ENCODE measurements at places on chromosomes 7 and 10.

- DNase-seq, result no peak
These were observed 72.8 kb downstream of the CARD11 start for GRCh38 chr7:2970861-2971260.

GRCh38 chr10:7407368-7408290 lies 3.2 kb downstream of the SFMBT2 start:
- DNase-seq, result no peak

DNA sequence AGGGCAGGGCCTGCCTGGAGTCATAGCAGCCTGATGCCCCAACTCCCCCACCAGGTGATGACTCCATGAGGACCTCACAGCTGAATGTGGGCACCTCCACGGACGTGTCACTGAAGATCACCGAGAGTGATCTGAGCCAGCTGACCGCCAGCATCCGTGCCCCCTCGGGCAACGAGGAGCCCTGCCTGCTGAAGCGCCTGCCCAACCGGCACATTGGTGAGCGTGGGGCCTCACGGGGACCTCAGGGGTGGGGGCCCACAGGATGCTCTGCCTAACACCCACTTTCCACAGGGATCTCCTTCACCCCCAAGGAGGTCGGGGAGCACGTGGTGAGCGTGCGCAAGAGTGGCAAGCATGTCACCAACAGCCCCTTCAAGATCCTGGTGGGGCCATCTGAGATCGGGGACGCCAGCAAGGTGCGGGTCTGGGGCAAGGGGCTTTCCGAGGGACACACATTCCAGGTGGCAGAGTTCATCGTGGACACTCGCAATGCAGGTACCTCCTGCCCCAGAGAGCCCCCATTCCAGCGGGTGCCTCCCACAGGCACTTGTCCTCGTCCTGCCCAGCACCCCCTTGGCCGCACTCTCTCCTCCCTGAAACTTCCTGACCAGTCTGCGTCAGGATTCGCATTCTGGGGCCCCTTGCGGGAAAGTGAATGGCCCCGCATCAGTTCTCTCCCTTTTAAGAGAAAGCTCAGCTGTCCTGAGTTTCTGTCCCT lies 10.0 kb upstream of the ATP6V1F start:
- no peak for DNase-seq

DNA sequence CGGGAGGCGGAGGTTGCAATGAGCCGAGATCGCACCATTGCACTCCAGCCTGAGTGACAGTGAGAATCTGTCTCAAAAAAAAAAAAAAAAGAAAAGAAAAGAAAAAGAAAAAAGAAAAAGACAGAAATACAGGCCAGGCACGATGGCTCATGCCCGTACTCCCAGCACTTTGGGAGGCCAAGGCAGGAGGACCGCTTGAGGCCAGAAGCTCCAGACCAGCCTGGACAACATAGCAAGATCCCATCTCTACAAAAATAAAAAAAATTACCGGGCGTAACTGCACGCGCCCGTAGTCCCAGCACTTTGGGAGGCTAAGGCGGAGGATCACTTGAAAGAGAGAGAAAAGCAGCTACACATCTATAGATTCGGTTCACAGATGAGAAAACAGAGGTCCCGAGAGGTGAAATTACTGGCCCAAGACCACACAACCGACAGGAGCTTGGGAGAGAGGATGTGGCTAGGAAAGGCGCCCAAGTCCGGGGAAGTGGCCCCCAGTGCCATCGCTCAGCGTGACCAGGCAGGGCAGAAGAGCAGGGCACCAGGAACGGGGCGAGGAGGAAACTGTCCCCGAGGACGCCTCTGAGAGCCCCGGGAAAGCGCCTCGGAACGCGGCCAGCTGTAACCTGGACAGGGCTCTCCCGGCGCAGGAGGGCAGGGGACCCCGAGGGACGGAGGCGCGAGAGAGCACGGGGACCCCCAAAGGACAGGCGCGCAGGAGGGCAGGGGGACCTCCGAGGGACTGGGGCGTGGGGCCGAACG lies 612 bp downstream of the SNX8 start:
- no peak for DNase-seq

- DNase-seq, result peak; percentile 80
These were observed 145.6 kb downstream of the PFKFB3 start for GRCh38 chr10:6348096-6348874.

GRCh38 chr7:117790731-117791130 lies 82.5 kb downstream of the CTTNBP2 start:
- no peak for DNase-seq

- no peak for DNase-seq
These were observed 2.6 kb upstream of the RPA3 start for GRCh38 chr7:7720750-7721621.

DNA sequence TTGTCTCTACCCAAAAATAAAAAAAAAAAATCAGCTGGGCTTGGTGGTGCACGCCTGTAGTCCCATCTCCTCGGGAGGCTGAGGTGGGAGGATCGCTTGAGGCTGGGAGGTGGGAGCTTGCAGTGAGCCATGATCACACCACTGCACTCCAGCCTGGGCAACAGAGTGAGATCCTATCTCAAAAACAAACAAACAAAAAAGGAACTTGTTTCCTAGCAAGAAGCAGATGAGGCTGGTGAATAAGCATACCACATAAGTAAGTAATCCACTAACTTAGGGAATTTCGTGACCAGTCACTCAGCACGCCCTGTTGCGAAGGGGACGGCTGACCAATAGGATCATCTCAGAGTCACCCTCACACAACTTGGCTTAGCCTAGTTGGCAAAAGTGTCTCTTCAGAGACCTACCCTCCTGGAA lies 64.6 kb downstream of the CUX1 start:
- no peak for DNase-seq

DNA sequence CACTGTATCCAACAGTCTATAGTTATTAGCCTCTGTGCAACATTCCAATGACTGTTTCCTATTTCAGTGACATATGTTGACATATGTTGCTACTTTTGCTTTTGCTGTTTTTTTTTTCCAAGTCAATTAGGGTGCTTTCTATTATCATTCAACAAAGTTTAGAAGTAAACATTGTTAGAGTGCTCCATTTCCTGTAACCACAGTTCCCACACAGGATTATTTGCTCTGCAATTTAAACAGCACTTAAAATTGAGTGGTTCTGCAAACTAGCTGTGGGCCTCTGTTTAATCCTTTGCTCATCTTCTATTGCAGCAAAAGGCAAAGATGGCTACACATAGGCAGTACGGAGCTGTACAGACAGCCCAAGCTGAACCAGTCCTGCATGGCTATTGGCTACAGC lies 46.5 kb upstream of the PTN start:
- no peak for DNase-seq

DNA sequence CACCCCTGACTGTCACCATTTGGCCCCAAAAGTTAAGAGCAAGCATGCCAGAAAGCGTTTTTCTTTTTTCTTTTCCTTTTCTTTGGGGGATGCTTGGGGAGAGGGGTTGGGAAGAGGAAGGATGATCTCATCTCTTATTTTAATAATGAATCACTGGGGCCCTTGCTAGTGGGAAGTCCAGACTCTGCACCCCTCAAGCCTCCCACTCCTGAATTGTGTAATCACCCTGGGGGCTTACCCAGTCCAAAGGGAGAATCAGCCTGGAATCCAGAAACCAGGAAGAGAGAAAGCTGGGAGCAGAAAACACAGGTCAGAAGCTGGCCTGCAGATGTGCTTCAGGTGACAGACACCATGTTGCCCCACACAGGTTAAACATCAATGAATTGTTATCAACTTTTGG lies 14.7 kb upstream of the HABP2 start:
- no peak for DNase-seq

GRCh38 chr10:112637901-112638300 lies 190.9 kb downstream of the VTI1A start:
- DNase-seq, result no peak

GRCh38 chr7:63077841-63078240 lies 920.8 kb upstream of the ZNF722 start:
- DNase-seq, result no peak

DNA sequence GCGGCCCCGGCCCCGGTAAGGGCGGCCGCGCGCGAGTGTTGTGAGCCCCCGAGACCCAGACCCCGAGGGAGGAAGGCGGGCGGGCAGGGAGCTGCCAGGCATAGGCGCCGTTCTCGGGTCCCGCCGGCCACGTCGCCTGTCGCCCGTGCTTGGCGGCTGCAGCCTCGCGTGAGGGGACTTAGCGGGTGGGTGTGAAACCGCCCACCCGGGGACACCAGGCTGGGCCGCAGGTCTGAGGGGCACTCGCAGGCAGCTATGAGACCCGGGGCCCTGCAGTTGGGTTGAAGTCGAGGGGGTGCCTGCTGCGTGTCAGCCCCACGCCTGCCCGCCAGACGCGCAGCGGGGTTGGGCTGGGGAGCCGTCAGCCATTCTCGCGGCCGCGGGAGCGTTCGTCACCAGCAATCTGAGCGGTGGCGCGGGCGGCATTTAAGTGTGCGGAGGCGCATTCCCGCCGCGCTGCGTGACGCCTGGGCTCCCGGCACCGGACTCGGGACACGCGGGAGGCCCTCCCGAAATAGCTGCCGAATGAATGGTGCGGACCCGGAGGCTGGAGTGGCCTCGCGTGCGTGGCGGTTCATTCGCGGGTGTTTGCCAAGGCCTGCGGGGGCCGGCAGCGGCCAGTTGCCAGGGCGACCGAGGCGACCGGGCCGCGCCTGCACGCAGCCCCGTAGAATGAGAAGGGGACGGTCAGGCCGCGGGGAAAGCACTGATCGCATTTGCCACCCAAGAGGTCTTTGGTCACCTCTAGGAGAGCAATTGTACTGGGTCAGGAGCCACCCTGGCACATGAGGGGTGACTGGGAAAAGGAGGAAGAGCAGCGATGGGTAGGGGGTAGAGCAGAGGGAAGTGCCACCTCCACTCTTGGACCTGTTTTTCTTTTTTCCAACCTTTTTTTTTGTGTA lies 750 bp downstream of the ZNF398 start:
- peak; percentile 51 for DNase-seq

DNA sequence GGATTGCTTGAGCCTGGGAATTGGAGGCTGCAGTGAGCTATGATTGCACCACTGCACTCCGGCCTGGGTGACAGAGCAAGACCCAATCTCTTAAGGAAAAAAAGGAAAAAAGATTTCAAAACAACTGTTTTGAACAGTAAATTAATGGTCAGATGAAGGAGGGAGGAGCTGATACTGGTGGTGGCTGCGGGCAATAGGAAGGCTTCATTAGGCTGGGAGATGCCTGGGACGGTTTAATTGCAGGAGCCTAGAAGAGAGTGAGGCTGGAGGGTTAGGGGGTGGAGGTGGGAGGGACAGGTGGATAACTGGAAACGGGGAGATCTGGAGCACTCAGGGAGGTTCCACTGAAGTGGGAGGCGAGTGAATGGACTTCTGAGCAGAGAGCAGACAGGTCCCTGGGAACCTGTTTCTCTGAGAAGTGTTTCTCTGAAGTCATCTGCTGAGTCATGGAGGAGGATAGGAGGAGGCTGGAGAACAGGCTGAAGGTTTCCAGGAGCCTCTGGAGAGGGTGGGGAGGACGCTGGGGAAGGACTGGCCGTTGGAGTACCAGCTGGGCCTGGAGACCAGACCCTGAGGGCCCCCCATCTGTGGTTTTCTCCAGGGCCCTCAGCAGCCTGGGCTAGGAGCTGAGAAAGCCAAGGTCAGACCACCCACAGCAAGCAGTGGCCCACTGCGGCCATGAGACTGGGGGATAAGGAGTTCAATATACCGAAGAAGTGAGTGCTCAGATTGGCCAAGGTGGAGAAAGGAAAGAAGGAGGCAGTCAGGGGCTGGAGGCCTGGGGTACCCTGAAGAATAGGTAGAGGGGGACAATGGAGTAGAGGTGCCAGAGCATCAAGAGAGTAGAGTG lies 14.4 kb upstream of the YWHAG start:
- DNase-seq, result no peak

GRCh38 chr10:12391206-12391605 lies 41.9 kb downstream of the CAMK1D start:
- DNase-seq, result no peak

DNA sequence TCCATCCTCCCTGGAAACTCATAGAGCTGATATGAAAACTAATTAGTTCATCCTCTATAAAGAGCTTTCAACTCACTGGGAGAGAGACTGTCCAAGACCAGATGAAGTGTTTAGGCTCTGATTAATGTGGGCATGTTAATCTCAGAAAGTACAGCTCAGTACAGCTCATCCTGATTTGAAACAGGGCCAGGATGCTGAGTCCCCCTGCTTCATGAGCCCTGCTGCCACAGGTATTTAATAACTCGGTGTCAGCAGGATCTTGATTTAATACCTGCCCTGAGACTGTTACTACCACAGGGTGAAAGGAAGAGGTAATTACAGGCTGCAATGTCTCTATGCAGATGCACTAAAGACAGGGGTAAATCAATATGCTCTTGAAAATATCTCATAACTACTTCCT lies 10.8 kb downstream of the LMOD2 start:
- no peak for DNase-seq

- DNase-seq, result no peak
These were observed 108.5 kb downstream of the TCERG1L start for GRCh38 chr10:131202990-131203389.

DNA sequence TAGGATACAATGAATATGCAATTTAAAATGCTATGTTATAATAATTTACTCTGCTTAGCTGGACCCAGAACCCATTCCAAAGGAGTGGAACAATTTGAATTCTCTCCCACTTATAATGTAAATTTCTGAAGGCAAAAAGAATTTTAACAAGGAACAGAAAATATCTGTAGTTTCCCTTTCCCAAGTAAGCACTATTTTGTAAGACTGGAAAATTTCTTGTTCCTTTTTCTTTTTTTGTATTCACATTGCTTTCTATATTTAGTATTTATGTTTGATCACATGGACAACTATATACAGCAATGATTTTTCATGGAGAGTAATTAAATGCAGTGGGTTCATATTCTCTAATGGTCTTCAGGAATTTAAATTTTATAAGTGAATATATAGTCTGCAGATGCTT lies 127.4 kb downstream of the GPR85 start:
- DNase-seq, result no peak

GRCh38 chr10:101597091-101597900 lies 9.2 kb downstream of the DPCD start:
- no peak for DNase-seq

Data from central memory CD8-positive, alpha-beta T cell (primary cell).